ENCODE measurements at places on chromosomes 1 and 21. TPM values are rescaled to one million over a fixed set of nuclear protein-coding genes. Genes with fewer than 3 reads are reported as not detected.

Gene RGS5
- 770 TPM for total RNA-seq

Gene SLC25A34
- total RNA-seq: 0.76 TPM

Gene CNKSR1
- not detected for total RNA-seq

Gene SETD4
- 19.6 TPM for total RNA-seq

Gene SPATA45
- not detected for total RNA-seq

Gene TACSTD2
- 30.7 TPM for total RNA-seq

Gene RIMKLA
- not detected for total RNA-seq

Gene GJA8
- not detected for total RNA-seq

Gene PAQR6
- 1.6 TPM for total RNA-seq

Gene RAB42
- 1.2 TPM for total RNA-seq

Gene FCN3
- total RNA-seq: not detected

Gene LCE6A
- not detected for total RNA-seq

Gene PKLR
- not detected for total RNA-seq

Gene PPIAL4G
- not detected for total RNA-seq

Gene LCE1B
- total RNA-seq: not detected

Gene GLMP
- 83.3 TPM for total RNA-seq

Gene CADM3
- total RNA-seq: 2.7 TPM

Gene AMPD1
- not detected for total RNA-seq

Gene GUCA2B
- total RNA-seq: not detected

Gene WDR64
- not detected for total RNA-seq

Gene KCNC4
- total RNA-seq: 12.3 TPM

Gene CELA3B
- total RNA-seq: not detected

Gene FCRLA
- total RNA-seq: not detected

Gene OR2L13
- total RNA-seq: not detected

Gene LCE2B
- total RNA-seq: not detected

Gene PYCR2
- 60.4 TPM for total RNA-seq

Gene HAO2
- total RNA-seq: not detected

Gene PTPRC
- not detected for total RNA-seq

Gene HENMT1
- 4.4 TPM for total RNA-seq

Gene RGS8
- not detected for total RNA-seq

Data from endothelial cell of umbilical vein (primary cell).